ENCODE measurements at places on chromosomes 16 and 17.
A peak's percentile ranks its signal among the peaks of the same experiment; 100 is the strongest.

GRCh38 chr17:70070305-70071027 lies 4.6 kb upstream of the KCNJ16 start:
- no peak for DNase-seq

DNA sequence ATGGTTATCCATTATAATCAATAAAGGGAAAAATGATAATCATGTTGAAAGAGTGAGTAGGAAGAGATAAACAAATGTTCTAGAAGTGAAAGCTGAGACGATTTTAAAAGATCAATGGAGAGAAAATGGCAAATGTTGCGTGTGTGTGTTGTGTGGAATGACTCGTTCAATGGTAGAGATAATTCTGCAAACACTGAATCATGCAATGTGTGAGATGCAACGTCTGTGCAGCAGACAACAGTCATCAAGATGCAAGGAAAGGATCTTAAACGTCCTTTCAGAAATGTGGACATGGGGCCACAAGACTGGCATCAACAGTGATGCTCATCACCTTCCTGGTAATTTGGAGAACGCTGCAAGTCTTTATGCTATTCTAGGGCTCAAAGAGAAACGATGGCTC lies 124.4 kb downstream of the CDYL2 start:
- DNase-seq = no peak

GRCh38 chr17:82018152-82018988 lies 4.3 kb downstream of the CENPX start:
- no peak for DNase-seq

DNA sequence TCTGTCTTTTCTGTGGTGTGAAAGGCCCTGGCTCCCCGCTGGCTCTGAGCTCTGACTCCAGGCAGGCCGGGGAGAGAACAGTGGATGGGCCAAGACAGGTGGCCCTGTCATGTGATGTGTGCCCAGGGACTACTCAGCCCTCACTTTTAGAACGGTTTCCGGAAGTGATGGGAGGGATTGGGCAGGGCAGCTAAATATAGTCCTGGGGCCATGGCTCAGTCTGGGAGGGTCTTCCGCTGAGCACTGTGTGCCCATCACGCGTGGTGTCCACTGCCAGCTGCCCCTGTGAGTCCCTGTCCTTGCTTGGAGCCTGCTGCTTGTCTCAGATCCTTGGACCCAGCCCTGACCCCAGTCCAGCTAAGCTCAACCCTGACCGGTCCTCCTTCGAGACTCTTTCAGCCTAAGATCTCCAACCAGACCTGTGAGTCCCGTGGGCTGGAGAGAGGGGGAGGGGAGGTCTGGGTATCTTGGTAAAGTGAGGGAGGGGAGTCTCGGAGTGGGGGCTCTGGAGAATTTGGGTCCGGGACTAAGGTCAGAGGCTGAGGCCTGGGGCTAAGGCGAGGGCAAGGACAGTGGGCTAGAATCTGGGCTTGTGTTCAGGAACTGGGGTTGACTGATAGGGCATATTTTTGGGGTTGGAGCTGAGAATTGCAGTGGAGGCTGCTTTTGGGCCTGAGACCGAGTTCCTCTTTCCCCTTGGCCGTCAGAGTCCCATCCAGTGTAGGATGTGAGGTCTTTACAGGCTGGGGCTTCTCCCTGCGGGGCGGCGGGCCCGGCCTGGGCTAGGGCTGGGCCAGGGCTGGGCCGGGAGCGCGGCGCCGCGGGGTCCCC lies at the start of gene TRIM72:
TSS of gene TRIM72 (plus strand) at position 243 of the 831 bp plus-strand sequence. CDS start 620 bp downstream, outside the sequence.
- no peak for DNase-seq

- DNase-seq = no peak
These were observed 9.3 kb downstream of the BPTF start for GRCh38 chr17:67834634-67835033.

- peak; percentile 79 for DNase-seq
These were observed 3.0 kb downstream of the PFN1 start for GRCh38 chr17:4945176-4945943.

- no peak for DNase-seq
These were observed 1.6 kb downstream of the PYCARD start for GRCh38 chr16:31200821-31201568.

GRCh38 chr17:19766421-19767270 lies 18.5 kb upstream of the ALDH3A1 start:
- peak; percentile 60 for DNase-seq

DNA sequence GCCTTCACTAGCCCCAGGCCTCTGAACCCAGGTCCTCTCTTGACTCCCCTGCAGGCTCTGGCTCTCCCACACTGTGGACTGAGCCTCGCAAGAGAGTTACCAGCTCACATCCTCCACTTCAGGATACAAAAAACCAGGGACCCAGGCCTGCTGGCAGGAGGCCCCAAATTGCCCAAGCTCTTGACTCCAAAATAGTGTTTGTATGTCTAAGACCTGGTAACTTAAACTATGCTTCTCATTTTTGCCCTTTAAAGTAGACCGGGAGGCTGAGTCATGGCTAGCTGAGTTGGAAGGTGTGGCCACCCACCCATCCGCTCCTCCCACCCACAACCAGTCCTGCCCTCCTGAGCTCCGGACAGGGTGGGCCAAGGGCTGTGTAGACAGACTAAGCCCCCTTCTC lies 250.0 kb downstream of the SOX9 start:
- no peak for DNase-seq

DNA sequence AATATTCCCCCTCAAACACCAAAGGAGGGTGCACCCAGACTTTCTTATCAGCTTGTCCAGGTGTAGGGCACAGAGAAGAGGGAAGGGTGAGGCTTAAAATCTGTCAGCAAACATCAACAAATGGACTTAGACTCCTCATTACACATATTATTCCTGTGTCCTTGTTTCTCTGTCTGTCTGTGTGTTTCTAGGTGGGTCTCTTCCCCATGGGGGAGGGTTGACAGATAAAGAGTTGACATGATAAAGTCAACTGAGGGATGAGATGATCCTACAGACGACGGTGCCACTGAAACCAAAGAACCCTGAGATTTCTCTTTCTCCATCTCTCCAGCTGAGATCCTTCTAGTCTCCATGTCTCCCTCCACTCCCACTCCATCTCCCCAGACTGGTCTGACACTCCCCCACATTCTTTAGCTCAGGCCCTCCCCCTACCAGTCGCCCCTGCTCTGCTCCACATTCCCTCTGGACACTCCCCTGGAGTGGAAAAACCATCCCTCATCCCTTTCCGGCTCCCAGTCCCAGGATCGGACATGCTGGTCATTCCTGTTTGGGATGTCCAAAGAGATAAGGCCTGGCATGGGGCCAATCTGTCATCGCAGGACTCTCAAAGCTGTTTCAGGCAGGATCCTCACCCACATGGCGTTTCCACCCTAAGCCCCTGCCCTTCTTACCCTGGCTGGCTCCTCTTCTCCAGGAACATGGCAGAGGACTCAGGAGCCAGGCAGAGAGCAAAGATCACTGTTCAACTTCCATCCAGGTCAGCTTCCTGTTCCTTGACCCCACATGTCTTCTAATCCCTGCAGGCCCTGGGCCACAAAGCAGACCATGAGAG lies 2.9 kb upstream of the ITGA3 start:
- DNase-seq = peak; percentile 55

DNA sequence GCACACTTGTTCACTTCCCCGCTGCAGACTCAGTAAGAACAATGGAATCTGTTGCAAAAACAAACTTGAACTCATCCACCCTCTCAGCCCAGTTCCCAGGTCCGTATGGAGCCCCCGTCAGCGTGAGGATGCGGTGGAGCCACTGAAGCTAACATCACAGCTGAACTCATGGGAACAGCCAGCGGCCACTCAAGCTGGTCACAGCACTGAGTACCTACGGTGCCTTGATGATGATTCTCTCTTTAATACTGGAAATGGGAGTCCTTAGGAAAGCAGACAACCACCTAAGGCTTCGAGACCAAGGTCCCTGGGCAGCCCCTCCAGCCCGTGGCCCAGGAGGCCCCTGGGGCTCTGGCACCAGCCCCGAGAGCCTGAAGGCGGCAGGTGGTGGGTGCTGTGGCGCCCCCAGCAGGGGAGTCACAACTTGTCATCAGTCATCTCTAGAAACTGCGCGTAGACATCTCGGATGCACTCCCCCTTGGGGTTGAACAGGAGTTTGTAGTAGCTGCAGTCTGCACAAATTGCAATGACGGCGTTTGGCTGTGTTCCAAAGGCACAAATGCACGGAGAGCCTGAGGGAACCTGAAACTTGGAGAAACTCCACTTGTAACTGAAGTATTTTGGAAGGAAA lies 31.0 kb upstream of the RHOT1 start:
- DNase-seq = no peak

GRCh38 chr17:30130121-30130520 lies 13.5 kb downstream of the NSRP1 start:
- DNase-seq = no peak

Data from kidney capillary endothelial cell (primary cell).